ENCODE measurements at places on chromosomes 12 and 14. TPM values are rescaled to one million over a fixed set of nuclear protein-coding genes. Genes with fewer than 3 reads are reported as not detected.

KRT74 gene
- total RNA-seq, result 0.26 TPM

CCNB1IP1 gene
- total RNA-seq, result 38.3 TPM

SUSD6 gene
- total RNA-seq, result 41.6 TPM

ESR2 gene
- total RNA-seq, result 14.5 TPM

GDF3 gene
- not detected for total RNA-seq

OASL gene
- total RNA-seq, result 1.1 TPM

DAO gene
- total RNA-seq, result not detected

RFX4 gene
- not detected for total RNA-seq

PZP gene
- 0.34 TPM for total RNA-seq
